ENCODE measurements at places on chromosomes 12 and 14. TPM values are rescaled to one million over a fixed set of nuclear protein-coding genes. Genes with fewer than 3 reads are reported as not detected.

DNA sequence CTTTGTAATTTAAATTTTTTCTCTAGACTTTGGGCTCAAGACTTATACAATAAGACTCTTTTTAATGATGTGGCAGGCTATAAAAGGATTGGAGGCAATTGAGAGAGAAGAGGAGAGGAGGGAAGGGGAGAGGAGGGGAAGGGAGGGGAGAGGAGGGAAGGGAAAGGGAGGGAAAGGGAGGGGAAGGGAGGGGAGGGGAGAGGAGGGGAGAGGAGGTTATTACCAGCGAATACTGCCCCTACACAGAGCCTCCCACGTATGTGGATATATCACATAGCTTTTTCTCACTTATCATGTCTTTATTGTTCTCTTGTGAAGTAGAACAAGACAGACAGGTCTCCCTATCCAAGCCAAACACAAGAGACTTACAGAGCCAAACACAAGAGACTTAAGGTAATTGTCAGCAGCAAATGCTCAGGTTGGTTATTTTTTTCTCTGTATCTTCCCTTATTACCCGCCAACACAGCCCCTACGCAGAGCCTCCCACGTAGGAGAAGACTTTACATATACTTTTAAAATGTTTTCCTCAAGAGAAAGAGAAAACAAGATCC is 63.1 kb downstream of the DRAM1 start:
- no peak for DNase-seq

DNA sequence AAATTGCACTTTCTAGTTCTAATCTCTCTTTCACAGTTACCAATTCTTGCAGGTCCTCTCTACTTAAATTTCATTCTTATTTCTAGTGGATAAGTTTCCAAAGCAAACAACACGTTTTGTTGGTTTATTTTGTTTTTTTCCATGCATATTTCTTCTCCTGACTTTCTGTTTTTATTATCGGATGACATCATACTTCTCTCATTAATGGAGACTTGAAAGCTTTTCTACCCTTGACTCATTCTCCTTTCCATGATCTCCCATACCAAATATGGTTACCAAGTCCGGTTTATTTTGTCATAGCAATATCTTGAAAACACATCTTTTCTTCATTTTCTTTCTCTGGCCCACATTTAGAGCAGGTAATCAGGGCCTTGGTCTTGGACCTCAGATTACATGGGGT is 796.5 kb downstream of the GALC start:
- DNase-seq, result no peak

DNA sequence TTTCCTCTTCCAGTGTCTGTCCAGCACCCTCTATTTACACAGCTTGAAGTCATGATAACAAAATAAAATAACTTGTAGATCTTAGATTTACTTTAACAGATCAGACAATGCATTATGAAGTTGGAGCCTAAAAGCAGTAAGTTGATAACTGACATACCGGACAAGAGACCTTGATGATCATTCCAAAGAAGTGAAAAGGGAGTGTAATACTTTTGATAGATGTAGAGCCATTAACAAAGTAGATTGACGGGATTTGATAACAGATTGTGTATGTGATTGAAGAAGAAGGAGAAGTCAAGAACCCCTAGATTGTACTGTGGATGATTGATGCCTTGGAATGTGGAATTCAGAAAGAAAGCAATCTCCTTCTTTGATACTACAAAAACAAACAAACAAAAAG is 403.8 kb upstream of the MGAT4C start:
- no peak for DNase-seq

- DNase-seq, result no peak
Observed at GRCh38 chr12:50839042-50839441, 3.7 kb upstream of the TMPRSS12 start.

- DNase-seq, result no peak
Observed at GRCh38 chr12:106308121-106308520, 5.6 kb downstream of the TCP11L2 start.

GRCh38 chr14:103625356-103626095 is 3.5 kb upstream of the KLC1 start:
- DNase-seq, result peak; percentile 16

DNA sequence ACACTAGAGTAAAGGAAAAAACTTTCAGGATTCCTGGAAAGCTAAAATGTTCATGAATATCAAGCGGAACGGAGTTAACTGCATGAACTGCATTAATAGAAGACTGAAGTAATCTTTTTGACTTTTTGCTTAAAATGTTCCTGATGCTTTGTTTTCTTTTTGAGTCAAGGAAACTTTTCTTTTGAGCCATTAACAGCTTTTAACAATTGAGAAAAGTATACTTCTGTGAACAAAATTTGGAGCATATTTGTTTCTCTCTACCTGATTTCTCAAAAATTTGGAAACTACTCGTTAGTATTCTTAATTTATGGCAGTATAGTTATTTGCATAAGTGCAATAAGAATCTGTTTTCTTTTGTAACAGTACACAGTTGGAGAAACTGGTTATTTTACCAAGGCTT is 78.5 kb downstream of the CALM1 start:
- no peak for DNase-seq

- no peak for DNase-seq
Observed at GRCh38 chr14:72779679-72780078, 114.2 kb downstream of the DPF3 start.

- DNase-seq, result no peak
Observed at GRCh38 chr12:132132609-132133430, 11.3 kb downstream of the DDX51 start.

GRCh38 chr12:124704619-124705018 is 137.2 kb upstream of the NCOR2 start:
- DNase-seq, result no peak

DNA sequence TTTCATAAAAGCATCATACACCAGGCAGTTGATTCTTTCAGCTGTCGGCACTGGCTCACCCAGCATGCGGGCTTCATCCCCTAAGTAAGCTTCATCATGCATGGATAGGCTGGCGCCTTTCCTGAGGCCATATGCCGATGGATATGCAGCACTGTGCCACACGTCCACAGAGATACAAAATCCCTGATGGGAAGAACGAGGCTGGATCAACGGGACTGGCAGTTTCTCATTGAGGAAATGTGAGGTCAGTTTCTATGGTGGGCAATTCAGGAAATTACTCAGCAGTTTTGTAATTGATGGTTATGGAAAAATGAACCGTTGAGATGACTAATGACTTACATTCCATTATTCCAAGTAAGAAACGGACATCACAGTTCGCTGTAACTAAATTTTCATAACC is 453.8 kb downstream of the TMEM121 start:
- no peak for DNase-seq

GRCh38 chr14:95273001-95273978 is 46.4 kb downstream of the CLMN start:
- no peak for DNase-seq

GRCh38 chr14:74349757-74350156 is 1.5 kb downstream of the VRTN start:
- no peak for DNase-seq

GRCh38 chr14:54864526-54864925 is 38.1 kb downstream of the GCH1 start:
- no peak for DNase-seq

TMEM63C gene
- polyA plus RNA-seq, result 0.28 TPM

RILPL1 gene
- polyA plus RNA-seq, result 0.55 TPM

RD3L gene
- not detected for polyA plus RNA-seq

DACT1 gene
- 0.12 TPM for polyA plus RNA-seq

TGM1 gene
- not detected for polyA plus RNA-seq

PYM1 gene
- 80.8 TPM for polyA plus RNA-seq

BAZ2A gene
- polyA plus RNA-seq, result 36.4 TPM

CD4 gene
- polyA plus RNA-seq, result 0.30 TPM

LRTM2 gene
- polyA plus RNA-seq, result not detected

IRAK3 gene
- polyA plus RNA-seq, result not detected

SLC25A21 gene
- polyA plus RNA-seq, result not detected

MYBPC1 gene
- polyA plus RNA-seq, result not detected

DNAJC22 gene
- not detected for polyA plus RNA-seq

SYT10 gene
- not detected for polyA plus RNA-seq

CLEC6A gene
- not detected for polyA plus RNA-seq

CCT2 gene
- 141 TPM for polyA plus RNA-seq
